Urinary bladder (tissue), 4 donors: ENCODE measurements at places on chromosomes 16 and 17. TPM values are rescaled to one million over a fixed set of nuclear protein-coding genes. Genes with fewer than 3 reads are reported as not detected.

Gene KCNJ16
- polyA plus RNA-seq = 0.01 TPM

Gene KRT24
- 4.7 TPM for polyA plus RNA-seq

Gene MYH1
- polyA plus RNA-seq = not detected

Gene CRAMP1
- polyA plus RNA-seq = 11.2 TPM

Gene SLC5A10
- 0.05 TPM for polyA plus RNA-seq

Gene ABI3
- polyA plus RNA-seq = 11.7 TPM

Gene TP53TG3F
- polyA plus RNA-seq = not detected

Gene CES5A
- not detected for polyA plus RNA-seq

Gene UMOD
- not detected for polyA plus RNA-seq

Gene PRAC2
- polyA plus RNA-seq = 1.7 TPM

Gene SCO1
- polyA plus RNA-seq = 25.1 TPM

Gene NUDT7
- 17.1 TPM for polyA plus RNA-seq

Gene C16orf74
- polyA plus RNA-seq = 10.7 TPM

Gene KRT32
- polyA plus RNA-seq = not detected

Gene SLC6A2
- 0.27 TPM for polyA plus RNA-seq

Gene USP43
- polyA plus RNA-seq = 0.43 TPM

Gene CDC6
- 0.71 TPM for polyA plus RNA-seq

Gene BAIAP3
- 2.7 TPM for polyA plus RNA-seq

Gene ASIC2
- polyA plus RNA-seq = 0.09 TPM

Gene TBC1D3B
- 2.1 TPM for polyA plus RNA-seq

Gene ZFHX3
- polyA plus RNA-seq = 11.8 TPM

Gene CNGB1
- polyA plus RNA-seq = not detected

Gene TBC1D3
- 0.06 TPM for polyA plus RNA-seq

Gene COQ7
- 22.1 TPM for polyA plus RNA-seq
